ENCODE measurements at places on chromosomes 1 and 21. TPM values are rescaled to one million over a fixed set of nuclear protein-coding genes. Genes with fewer than 3 reads are reported as not detected.

GRCh38 chr1:184493987-184494388 is 107.2 kb downstream of the C1orf21 start:
- H3K36me3 ChIP-seq, result no peaks in the 10 kb centered on the region
- H3K27ac ChIP-seq, result peak overlapping the region; percentile 25
- H3K4me1 ChIP-seq, result no peaks in the 10 kb centered on the region
- no peak overlapping the region for H3K4me3 ChIP-seq

- H3K27ac ChIP-seq, result no peak overlapping the region
- H3K4me1 ChIP-seq, result no peaks in the 10 kb centered on the region
- no peak for DNase-seq
- peaks cover 9% of the 10 kb centered on the region for H3K27me3 ChIP-seq
- no peaks in the 10 kb centered on the region for H3K36me3 ChIP-seq
- H3K4me3 ChIP-seq, result no peak overlapping the region
Observed at GRCh38 chr1:18829671-18830070, 29.8 kb downstream of the TAS1R2 start.

DNA sequence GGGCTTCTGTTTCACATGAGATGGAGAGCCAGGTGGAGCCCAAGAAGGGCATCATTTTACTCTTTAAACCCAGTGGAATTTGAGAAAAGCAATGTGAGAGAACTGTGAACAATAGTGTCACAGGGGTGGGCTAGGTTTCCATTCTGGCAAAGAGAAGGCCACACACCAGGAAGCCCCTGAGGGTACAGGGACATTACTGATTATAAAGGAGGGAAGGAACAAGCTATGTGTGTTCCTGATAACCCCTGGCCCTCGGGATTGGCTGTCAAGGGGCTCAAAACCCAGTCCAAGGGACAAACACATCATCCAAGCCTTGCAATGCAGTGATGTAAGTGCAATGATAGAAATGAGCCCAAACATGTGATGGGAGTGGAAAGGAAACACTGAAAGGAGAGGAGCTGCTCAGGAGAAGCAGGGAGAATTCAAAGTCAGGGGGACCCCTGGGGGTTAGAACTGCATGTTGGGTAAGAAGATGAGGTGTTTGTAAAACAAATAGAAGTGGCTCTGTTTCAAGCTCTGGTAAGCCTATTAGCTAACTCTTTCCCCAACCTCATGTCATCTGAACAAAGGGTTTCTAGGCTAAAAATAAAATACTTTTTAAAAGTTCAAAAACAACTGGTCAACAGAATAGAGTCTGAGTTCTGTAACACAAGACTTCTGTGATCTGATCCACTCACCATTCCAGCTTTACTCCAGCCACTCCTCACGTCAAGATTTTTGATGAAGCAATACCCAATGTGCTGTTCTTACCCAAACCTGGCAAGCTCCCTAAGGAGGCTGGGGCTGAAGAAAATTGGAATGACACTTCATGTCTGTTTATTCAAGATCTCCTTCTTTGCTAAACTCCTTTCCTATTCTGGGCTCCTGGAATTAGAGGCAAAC is 51.1 kb upstream of the IL12RB2 start:
- no peak overlapping the region for H3K4me3 ChIP-seq
- no peak for DNase-seq
- H3K4me1 ChIP-seq, result no peaks in the 10 kb centered on the region
- H3K36me3 ChIP-seq, result no peaks in the 10 kb centered on the region

- H3K4me3 ChIP-seq, result no peak overlapping the region
- no peak overlapping the region for H3K27ac ChIP-seq
- H3K27me3 ChIP-seq, result no peaks in the 10 kb centered on the region
- DNase-seq, result no peak
- no peaks in the 10 kb centered on the region for H3K4me1 ChIP-seq
Observed at GRCh38 chr1:4689271-4689935, 35.0 kb downstream of the AJAP1 start.

DNA sequence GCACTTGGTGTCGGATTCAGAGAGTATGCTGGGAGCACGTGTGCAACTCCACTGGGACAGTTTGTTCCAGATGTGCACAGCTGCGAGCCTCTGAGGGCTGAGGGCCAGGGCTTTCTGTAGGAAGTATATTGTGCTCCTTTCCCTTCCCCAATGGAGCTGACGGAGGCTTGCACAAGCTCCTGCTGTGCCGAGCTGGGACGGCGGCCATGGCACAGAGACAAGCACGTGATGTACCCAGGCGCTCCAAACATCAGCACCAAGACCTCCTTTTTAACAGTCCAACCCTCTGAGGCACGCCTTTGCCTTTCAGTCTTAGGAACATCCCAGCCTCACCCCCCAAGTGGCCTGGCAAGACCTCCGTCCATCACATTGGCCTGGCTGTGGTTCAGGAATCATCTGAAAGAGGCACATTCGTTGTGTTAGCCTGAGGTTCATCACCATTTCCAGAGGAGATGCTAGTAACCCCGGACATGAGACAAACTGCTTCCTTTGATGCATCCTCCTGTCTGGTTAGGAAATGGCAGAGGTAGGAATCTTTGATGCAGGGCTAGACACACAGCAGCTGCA is 339.2 kb upstream of the KAZN start:
- H3K27me3 ChIP-seq, result no peaks in the 10 kb centered on the region
- H3K4me3 ChIP-seq, result no peak overlapping the region
- H3K36me3 ChIP-seq, result no peaks in the 10 kb centered on the region
- H3K4me1 ChIP-seq, result no peaks in the 10 kb centered on the region
- H3K27ac ChIP-seq, result peak overlapping the region; percentile 71

DNA sequence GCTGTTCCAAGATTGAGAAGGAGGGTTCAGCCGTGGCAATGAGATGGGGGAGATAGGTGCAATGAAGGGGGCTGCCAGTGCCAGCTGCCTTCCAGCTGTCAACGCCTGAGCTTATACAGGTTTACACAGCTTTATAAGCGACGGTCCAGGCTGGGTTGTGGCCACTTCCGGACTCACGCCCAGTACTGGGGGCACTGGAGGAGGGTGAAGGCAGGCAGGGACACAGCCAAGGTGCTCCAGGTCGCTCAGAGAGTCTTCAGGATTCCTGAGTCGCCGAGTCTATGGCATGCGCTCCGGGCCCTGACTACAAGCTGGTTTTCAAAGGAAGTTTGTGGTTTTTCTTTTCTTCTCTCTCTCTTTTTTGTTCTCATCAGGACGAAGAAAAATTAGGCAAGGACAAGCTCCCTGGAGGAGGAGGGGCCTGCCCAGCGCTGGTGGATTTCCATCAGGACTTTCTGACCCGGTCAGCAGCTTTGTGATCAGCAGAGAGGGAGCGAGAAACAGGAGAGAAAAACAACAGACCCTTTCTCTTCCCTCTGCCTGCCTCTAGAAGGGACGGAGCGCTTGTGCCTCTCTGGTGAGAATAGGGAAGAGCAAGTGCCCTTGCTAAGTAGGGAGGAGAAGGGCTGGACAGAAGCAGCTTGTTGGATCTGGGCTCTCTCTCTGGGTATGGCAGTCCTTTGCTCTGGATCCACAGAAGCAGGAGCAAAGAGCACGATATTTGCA is at the start of gene MINDY1:
MINDY1 (minus strand) TSS at position 576 of the 726 bp plus-strand sequence. CDS start 4,285 bp downstream, outside the sequence.
- no peaks in the 10 kb centered on the region for H3K4me1 ChIP-seq
- peak within 1 kb of the TSS; percentile 94 for H3K27ac ChIP-seq
- peak; percentile 74 for DNase-seq
- no peaks in the 10 kb centered on the region for H3K27me3 ChIP-seq
- no peaks in the 10 kb centered on the region for H3K36me3 ChIP-seq

DNA sequence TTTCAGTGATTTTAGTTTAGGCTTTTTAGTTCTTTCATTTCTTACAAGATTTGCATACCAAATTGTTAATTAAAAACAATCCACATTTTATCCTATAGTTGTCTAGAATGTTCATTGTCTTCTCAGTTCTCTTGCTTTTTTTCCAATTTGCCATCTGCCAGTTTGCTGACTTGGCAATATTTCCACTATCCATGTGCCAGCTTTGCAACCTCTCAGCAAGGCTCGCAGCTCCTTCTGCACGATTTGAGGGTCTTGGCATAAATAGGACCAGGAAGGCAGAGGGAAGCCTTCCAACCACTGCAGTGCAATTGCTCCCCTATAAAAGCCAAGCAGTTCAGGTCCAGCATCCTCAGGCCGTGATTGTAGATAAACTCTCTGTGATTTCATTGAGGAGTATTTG is 306.8 kb upstream of the FMN2 start:
- no peaks in the 10 kb centered on the region for H3K27me3 ChIP-seq
- H3K36me3 ChIP-seq, result no peaks in the 10 kb centered on the region
- H3K27ac ChIP-seq, result no peak overlapping the region
- no peak for DNase-seq
- no peaks in the 10 kb centered on the region for H3K4me1 ChIP-seq

DNA sequence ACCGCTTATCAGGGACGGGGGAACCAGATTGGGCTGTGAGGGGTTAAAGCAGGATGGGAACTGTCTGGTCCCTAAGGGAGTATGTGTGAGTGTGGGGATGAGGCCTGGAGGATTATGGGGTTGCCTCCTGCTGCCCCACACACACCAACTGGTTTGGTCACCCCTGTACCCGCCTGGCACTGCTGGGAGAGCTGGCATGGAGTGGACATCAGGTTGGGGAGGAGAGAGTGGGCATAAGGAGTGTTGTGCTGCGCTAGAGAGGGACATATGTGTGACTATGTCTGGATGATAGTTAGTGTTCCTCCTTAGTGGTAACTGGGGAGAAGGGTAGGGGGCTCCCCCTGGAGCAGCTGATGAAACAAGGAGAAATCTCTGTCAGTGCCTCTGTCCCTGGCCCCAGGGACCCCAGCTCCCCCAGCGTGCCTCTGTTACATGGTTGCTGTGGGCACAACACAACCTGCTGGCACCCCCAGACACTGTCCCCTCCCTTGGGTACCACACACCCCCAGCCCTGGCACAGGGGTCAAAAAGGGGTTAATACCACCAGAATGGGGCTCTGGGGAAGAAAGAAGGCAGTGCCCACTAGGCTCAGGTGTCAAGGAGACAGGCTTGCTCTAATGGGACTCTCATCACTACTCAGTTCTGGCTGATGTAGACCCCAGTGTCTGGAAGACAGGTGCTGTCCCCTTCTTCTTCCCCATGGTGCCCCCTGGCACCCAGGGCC is 1.9 kb downstream of the ZBTB7B start:
- peak overlapping the region; percentile 99 for H3K27ac ChIP-seq
- H3K4me1 ChIP-seq, result peaks cover 36% of the 10 kb centered on the region
- no peaks in the 10 kb centered on the region for H3K36me3 ChIP-seq
- no peak for DNase-seq

DNA sequence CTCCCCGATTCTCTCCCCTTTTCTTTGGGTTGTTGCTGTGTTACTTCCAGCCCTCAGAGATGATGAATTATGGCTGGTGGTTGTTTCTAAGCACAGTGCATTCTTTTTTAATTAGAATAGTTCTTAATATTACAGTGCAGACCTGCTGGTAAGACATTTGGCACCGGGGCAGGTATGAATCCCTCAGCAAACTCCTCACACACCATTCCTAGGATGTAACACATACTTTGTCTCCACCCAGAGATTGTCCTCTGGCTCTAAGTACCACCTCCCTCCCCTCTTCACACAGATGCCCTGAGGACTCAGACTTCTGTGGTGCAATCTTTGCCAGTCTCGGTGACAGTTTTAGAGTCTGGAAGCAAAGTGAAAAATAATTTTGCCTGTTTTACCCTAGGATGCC is 143.1 kb downstream of the HLX start:
- peak; percentile 56 for DNase-seq
- H3K4me3 ChIP-seq, result no peak overlapping the region
- no peaks in the 10 kb centered on the region for H3K36me3 ChIP-seq
- no peaks in the 10 kb centered on the region for H3K27me3 ChIP-seq
- no peak overlapping the region for H3K27ac ChIP-seq

DNA sequence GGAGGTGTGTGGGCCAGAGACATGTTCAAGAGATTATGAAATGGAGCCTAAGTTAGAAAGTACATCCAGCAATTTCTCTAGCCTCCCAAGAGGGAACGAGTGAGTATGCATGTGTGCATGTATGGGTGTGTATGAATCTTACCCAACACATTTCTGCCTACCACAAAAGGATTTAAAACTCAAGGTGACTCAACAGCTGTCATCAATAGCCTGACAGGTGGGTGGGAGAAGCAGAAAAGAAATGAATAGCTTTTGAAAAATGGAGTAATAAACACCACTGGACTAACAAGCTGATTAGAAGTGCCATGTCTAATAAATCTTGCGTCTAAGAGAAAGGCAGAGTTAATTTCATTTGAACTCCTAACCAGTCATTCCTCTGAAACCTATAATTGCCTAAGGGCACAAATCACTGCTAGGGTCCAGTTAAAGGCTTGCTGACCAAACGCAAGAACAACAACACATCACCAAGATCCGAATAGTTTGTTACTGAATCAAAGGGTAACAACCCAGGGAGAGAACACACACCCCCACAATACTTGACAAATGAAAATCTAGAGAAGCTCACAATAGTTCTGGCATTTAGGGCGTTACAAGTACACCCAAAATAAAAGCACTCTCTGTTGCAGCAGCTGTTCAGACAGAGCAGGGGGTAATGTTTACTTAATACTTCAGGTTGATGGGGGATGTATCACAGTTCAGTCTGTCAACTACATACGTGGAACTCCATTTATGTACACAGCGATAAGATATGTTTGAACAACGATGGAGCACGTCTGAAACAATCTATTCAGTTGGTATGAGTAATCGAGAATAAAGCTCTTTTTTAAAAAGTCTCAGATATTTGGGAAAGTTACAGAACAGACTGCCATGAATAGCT is 1.4 kb downstream of the KIAA0319L start:
- DNase-seq, result no peak
- H3K27ac ChIP-seq, result peak overlapping the region; percentile 99
- peak overlapping the region; percentile 95 for H3K4me3 ChIP-seq

DNA sequence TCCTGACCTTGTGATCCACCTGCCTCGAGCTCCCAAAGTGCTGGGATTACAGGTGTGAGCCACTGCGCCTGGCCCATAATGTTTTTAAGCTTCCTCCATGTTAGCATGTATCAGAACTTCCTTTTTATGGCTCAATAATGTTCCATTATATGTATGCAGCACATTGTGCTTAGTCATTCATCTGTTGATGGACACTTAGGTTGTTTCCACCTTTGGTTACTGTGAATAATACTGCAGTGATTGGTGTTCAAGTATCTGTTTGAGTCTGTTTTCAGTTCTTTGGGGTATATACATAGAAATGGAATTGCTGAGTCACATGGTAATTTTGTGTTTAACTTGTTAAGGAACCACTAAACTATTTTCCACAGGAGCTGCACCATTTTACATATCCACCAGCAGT is 17.7 kb downstream of the CMPK1 start:
- DNase-seq, result no peak
- H3K27me3 ChIP-seq, result no peaks in the 10 kb centered on the region
- H3K36me3 ChIP-seq, result no peaks in the 10 kb centered on the region
- H3K4me1 ChIP-seq, result no peaks in the 10 kb centered on the region

The LCE2B gene
- total RNA-seq, result not detected

The PSMA5 gene
- total RNA-seq, result 36.7 TPM

The KLF17 gene
- not detected for total RNA-seq

The AXDND1 gene
- total RNA-seq, result 0.48 TPM

The SPOCD1 gene
- 0.15 TPM for total RNA-seq
